ENCODE measurements at places on chromosomes 12 and 14. TPM values are rescaled to one million over a fixed set of nuclear protein-coding genes. Genes with fewer than 3 reads are reported as not detected.

SLCO1A2 gene
- total RNA-seq = 7.3 TPM

GRCh38 chr14:68610251-68610793 is 182.5 kb downstream of the ZFP36L1 start:
- DNase-seq = peak; percentile 56

- peak; percentile 67 for DNase-seq
Observed at GRCh38 chr12:132222096-132222807, 78.0 kb downstream of the NOC4L start.

DNA sequence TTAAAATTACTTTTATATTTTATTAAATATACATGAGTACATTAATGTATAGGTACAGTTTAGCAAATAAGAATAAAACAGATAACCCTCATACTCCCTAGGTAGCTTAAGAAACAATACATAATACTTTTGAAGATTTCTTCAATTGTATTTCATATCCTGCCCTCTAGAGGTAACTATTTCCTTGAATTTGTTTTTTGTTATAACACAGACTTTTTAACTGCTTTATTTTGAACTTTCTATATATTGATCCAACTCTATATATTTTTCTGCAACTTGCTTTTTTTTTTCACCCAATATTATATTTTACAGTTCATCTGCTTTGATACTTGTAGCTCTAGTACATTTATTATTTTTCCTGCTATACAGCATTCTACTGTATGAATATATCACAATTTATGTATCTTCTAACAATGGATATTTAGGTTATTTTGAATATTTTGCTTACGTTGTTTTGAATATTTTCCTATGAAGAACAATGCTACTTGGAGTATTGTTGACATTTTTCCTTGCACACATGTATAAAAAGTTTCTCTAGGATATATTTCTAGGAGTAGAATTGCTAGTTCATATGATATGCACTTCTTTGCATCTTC is 72.8 kb upstream of the ABCD2 start:
- no peak for DNase-seq

DNA sequence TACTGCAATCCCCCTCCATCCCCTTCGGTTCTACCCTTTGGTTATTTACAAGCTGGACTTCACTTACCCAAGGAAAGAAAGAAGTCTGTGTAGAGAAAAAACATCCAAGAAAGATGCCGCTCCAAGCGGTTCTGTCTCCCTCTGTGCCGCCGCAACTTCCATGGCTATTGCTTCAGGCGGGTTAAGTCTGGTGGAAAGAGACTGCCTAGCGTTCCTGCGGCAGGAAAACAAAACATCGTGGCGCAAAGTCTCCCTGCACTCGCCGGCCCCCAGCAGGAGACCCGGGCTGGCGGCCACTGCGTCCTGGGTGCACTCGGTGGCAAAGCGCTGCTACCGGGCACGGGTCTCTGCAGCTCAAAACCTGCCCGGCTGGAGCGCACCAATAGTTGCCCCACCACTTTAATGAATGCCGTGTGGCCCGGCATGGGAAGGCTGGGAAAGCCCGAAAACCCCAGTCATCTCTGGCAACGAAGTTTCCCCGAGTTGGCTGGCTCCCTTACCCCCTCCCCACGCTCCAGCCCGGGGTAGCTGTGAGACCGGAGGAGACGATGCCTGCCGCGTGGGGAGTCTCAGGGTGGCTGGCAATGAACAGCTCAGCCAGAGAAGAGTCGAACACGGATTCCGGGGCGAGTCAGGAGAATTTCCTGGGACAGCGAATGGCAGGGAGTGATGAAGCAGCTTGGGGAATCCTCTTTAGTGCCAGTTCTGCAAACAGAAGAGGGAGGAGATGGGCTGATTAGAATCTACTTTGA is 3.5 kb upstream of the KCNK10 start:
- DNase-seq = peak; percentile 71

- DNase-seq = peak; percentile 89
Observed at GRCh38 chr12:56221232-56221756, 428 bp downstream of the RNF41 start.

DNA sequence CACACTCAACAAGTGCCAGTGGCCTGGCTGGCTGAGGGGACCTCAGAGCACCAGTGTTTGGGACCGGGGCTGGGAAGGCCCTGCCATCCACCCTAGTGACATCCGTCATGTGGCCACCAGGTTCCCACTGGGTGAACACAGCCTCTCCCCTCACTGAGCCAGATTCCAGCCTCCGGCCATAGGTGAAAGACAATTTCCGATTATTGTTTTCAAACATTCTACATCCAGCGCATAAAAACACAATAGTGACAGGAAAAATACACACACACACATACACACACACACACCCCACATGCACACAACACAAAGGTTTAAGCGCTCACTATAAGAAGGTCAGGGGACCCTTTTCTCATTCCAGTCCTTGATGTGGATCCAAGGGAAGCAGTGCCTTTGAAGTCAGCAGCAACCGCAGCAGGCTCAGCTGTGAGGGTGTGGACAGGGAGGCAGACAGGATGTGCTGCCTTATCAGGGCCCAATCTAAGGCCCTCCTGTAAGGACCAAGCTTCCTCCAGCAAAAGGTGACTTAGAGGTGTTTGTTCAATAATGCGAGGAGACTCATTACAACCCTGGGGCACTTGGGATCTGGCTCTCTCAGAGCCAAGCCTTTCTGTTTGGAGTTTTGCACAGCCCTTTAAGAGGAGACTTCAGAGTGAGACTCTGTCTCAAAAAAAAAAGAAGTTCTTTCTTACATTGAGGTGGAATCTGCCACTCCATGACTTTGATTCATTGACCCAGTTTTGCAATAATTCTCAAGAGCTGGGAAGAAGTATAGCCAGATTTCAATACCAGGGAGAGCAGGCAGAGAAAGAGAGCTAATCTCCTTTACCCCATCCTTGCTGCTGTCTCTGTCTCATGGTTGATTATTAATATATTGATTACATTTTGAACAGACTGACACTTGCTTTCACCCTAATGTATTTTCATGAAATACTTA is 227.8 kb downstream of the ZFP36L1 start:
- no peak for DNase-seq

GRCh38 chr12:48807981-48808380 is 10.3 kb upstream of the CACNB3 start:
- no peak for DNase-seq

Data from endodermal cell (in vitro differentiated cells).